Right ventricle myocardium inferior (tissue), 1 donor: ENCODE measurements at places on chromosomes 1 and 21. TPM values are rescaled to one million over a fixed set of nuclear protein-coding genes. Genes with fewer than 3 reads are reported as not detected.
A peak's percentile ranks its signal among the peaks of the same experiment; 100 is the strongest.

Gene RUNX1
- total RNA-seq, result 1.8 TPM

Gene ERG
- 18.1 TPM for total RNA-seq

Gene TRAPPC10
- total RNA-seq, result 20.3 TPM

Gene KRTAP13-2
- total RNA-seq, result not detected

Gene NOS1AP
- 3.5 TPM for total RNA-seq

GRCh38 chr1:24417681-24418080 lies 2.1 kb downstream of the NIPAL3 start:
- DNase-seq, result no peak

- DNase-seq, result no peak
Measured at GRCh38 chr1:15107911-15108310, 45.6 kb upstream of the TMEM51 start.

- no peak for DNase-seq
Measured at GRCh38 chr1:44616991-44617702, 57.1 kb downstream of the TMEM53 start.

DNA sequence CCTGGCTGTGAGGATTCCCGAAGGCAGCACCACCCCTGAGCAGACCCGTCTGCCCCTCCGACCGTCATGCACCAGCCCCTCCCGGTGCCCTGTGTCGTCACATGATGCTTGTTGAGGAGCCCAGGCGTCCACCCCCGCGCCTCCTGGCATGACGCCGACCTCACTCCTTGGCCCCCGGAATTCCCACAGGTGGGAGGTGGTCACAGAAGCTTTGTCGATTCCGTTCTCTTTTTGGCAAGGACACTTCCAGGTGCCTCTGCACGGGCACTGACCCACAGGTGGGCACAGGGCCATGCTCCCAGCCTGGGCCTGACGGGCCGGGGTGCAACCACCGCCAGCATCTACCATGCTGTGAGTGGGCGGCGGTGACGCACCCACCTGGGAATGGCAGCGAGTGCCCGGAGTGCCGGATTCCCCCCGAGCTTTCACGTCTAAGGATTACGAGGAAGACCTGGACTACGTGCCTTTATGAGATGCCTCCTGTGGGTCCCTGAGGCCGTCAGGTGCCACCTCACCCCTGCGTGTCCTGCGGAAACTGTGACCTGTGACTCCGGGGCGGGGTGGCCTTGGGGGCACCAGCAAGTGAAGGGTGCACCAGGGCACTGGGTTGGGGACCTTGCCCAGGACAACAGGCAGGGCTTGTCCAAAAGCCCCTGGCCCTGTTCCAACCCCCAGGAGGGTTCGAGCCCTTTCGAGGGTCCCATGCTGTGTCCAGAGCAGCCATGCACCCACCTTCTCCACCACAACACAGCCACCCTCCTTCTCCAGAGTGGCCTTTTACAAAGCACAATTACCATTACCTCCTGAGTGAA lies 31.4 kb upstream of the COL6A1 start:
- peak; percentile 70 for DNase-seq

GRCh38 chr1:27363766-27364695 lies 2.7 kb downstream of the MAP3K6 start:
- no peak for DNase-seq

GRCh38 chr1:70066711-70067110 lies 138.7 kb downstream of the LRRC40 start:
- DNase-seq, result no peak

GRCh38 chr1:192080684-192081083 lies 77.6 kb upstream of the RGS18 start:
- no peak for DNase-seq

DNA sequence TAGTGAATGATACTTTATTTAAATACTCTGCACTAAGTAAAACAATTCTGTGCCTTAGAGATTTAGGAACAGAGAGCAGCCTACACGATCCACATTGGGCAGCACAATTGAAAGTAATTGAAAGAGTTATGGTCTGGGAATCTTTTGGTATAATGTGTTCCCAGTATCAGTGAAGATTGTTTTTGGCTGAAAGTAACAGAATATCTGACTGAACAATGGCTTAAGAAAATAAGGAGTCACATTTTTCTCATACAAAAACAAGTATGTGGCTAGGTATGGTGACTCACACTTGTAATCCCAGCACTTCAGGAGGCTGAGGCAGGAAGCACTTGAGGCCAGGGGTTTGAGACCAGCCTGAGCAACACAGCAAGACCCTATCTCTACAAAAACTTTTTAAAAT lies 306.2 kb downstream of the NFIA start:
- no peak for DNase-seq

DNA sequence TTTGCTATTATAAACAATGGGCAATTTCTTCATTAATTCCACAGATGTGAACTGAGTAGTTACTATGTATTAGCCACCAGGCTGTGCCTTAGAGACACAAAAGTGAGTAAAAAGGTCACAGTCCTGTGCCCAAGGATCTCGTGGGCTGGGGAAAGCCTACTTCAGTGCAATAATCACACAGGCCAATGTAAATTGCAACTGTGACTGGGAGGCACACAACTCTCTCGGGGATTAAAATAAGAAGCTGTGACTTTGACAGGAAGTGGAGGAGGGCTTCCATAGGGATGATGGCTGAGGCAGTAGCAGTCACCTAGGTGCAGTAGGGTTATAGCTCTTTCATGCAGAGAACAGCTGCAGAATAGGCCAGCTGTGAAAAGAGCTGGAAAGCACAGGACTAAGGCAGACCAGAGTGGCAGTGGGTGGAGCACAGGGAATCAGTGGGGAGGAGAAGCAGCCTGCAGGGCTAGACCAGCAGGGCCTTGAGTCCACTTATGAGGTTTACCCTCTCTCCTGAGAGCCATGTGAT lies 121.9 kb downstream of the MAB21L3 start:
- no peak for DNase-seq
